Activated naive CD4-positive, alpha-beta T cell treated with anti-CD3 and anti-CD28 coated beads for 36 hours (primary cell): ENCODE measurements at places on chromosomes 1 and 21. TPM values are rescaled to one million over a fixed set of nuclear protein-coding genes. Genes with fewer than 3 reads are reported as not detected.

GRCh38 chr1:113153116-113153803 is 80.3 kb downstream of the LRIG2 start:
- H3K4me3 ChIP-seq: no peak overlapping the region
- DNase-seq: no peak
- no peaks in the 10 kb centered on the region for H3K4me1 ChIP-seq

- DNase-seq: no peak
- H3K27me3 ChIP-seq: no peaks in the 10 kb centered on the region
- H3K36me3 ChIP-seq: no peaks in the 10 kb centered on the region
- H3K4me1 ChIP-seq: no peaks in the 10 kb centered on the region
- H3K27ac ChIP-seq: no peak overlapping the region
These were observed 65.9 kb upstream of the LRRN2 start for GRCh38 chr1:204751480-204751879.

SLC44A3 gene
- total RNA-seq: not detected

- DNase-seq: no peak
- H3K27ac ChIP-seq: no peak overlapping the region
- no peaks in the 10 kb centered on the region for H3K27me3 ChIP-seq
- no peaks in the 10 kb centered on the region for H3K36me3 ChIP-seq
These were observed 62.4 kb downstream of the RERE start for GRCh38 chr1:8754993-8755392.

GRCh38 chr1:178609015-178609414 is 96.1 kb downstream of the TEX35 start:
- no peak overlapping the region for H3K4me3 ChIP-seq
- H3K27ac ChIP-seq: no peak overlapping the region
- H3K36me3 ChIP-seq: no peaks in the 10 kb centered on the region
- H3K27me3 ChIP-seq: peaks cover 7% of the 10 kb centered on the region

DNA sequence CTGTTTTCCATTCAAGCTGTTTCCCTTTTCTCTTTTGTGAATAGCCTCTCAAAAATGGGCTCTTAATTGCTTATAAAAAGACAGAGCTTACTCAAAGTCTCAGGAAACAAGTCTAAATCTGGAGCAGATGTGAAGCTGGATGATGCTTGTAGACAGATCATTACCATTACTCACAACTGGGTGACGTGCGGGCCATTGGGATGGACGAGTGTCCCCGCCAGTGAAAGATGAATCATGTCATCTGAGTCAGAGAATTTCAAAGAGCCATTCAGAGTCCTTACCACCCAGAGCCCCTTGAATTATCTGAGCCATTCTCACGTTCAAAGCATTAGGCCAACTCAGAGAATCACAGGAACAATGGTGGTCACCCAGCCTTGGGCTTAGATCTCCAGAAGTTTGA is 134.6 kb downstream of the HUNK start:
- no peaks in the 10 kb centered on the region for H3K4me1 ChIP-seq
- no peak overlapping the region for H3K4me3 ChIP-seq
- H3K27me3 ChIP-seq: peaks cover 7% of the 10 kb centered on the region

DNA sequence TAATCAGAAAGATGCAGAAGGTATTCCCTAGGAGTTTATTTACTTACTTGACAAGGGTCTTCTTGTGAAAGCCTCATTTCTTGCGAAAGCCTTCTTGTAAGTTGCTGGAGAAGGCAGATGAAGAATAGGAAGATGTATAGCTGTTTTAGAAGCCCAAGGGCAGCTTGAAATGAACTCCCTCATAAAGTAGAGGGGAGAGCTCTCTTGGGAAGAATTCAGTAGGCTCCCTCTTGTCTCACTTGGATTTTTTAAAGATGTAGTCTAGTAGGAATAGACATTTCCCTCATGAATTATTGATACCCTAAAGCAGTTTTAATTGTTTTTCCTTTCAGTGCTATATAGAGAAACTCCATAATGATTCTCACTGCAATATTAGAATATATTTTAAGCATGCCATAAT is 639.2 kb upstream of the CXADR start:
- no peak overlapping the region for H3K27ac ChIP-seq
- H3K4me1 ChIP-seq: no peaks in the 10 kb centered on the region
- H3K36me3 ChIP-seq: no peaks in the 10 kb centered on the region

NR0B2 gene
- total RNA-seq: not detected

GRCh38 chr1:21457654-21458053 is 17.7 kb downstream of the NBPF3 start:
- H3K4me1 ChIP-seq: peaks cover 11% of the 10 kb centered on the region
- no peaks in the 10 kb centered on the region for H3K27me3 ChIP-seq
- no peak for DNase-seq
- no peak overlapping the region for H3K4me3 ChIP-seq

DNA sequence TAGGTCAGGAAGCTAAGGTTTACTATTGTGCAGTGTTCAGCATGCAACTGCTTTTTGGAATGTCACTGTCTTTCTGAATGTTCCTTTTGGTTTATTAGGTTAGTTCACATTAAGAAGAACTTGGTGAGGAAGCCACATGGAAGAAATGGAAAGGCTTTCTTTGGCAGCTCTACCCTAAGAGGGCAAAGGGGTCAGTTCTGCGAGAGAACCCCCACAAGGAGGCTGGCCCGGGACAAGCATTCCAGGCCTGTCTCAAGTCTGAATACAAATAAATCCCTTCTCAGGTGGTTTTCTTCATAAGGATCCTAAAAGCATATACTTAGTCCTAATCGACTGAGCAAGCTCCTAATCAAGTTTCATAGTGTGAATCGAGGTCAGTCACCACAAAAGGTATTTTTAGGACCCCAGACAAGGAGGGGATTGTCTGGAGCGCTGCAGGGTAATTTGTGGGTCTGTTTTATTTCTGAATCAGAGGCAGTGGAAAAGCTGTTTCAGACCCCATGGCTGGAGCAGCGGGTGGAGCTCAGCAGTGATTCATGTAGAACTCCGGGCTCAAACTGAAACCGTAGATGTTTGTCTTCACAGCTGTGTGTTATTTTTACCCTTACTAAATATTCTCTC is 63.3 kb downstream of the ERG start:
- no peaks in the 10 kb centered on the region for H3K36me3 ChIP-seq
- H3K27ac ChIP-seq: no peak overlapping the region
- no peaks in the 10 kb centered on the region for H3K27me3 ChIP-seq
- no peaks in the 10 kb centered on the region for H3K4me1 ChIP-seq
- no peak for DNase-seq

DNA sequence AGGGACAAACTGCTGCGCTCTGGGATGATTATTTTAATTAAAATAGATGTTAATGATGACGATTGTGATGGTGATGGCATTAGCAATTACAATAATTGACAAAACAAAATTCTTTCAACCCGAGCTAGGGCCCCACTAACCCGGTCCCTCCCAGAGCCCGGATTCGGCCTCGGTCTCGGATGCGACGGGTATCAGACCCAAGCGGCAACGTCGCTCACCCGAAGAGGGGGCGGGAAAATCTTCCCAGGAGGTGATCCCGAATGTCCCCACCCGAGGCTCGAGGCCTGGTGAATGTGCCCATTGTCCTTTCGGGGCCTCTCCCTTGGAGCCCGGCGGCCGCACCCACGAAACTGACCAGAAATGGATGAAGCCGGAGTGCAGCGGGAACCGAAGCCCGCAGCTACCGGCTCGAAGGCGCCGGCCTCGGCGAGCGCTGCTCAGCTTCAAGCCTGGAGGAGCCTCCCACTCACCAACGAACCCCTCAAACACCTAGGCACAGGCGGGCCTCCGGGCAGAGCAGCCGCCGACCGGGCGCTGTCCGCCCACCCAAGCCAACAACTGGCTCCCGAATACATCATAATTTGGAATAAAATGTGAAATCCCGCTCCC is 1.2 kb downstream of the TAL1 start:
- H3K36me3 ChIP-seq: no peaks in the 10 kb centered on the region
- peaks cover 25% of the 10 kb centered on the region for H3K4me1 ChIP-seq
- DNase-seq: no peak
- H3K27ac ChIP-seq: no peak overlapping the region
- H3K27me3 ChIP-seq: peaks cover 85% of the 10 kb centered on the region

ZNF593OS gene
- total RNA-seq: not detected
